ENCODE measurements at places on chromosomes 2 and 18.

DNA sequence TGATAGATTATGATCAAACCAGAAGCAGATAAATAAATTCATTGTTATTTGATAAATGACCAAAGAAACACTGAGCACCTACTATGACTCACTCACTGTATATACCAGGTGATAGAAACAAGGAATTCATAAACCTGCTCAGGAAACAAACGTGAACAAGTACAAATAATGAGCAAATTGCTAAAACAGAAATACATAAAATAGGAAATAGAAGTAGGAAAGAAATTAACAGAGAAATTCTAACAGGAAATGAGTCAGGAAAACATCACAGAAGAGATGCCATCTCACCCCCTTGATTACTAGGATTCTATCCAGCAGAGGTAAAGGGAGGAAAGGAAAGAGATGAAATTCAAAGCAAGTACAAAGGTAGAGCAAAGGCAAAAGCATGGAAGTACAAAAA lies 31.3 kb downstream of the EXOC6B start:
- no peak for DNase-seq

DNA sequence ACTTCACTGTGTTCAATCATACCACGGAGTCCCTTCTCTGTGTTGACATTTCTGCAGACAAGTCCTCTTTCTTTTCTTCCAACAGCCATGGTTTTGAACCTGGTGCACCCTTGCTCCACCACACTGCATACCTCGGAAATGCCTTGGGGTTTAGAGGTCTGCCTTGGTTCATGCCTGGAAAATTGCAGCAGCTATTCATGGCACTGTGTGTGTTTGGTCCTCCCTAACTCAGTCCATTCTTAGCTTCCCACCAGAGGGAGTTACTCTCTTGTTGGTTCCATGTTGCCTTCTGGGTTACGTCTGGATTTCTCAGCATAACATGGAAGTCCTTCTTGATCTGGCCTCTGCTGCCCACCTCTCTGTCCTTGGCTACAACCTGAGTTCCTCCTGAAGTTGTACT lies 206.0 kb downstream of the FHOD3 start:
- DNase-seq = no peak

DNA sequence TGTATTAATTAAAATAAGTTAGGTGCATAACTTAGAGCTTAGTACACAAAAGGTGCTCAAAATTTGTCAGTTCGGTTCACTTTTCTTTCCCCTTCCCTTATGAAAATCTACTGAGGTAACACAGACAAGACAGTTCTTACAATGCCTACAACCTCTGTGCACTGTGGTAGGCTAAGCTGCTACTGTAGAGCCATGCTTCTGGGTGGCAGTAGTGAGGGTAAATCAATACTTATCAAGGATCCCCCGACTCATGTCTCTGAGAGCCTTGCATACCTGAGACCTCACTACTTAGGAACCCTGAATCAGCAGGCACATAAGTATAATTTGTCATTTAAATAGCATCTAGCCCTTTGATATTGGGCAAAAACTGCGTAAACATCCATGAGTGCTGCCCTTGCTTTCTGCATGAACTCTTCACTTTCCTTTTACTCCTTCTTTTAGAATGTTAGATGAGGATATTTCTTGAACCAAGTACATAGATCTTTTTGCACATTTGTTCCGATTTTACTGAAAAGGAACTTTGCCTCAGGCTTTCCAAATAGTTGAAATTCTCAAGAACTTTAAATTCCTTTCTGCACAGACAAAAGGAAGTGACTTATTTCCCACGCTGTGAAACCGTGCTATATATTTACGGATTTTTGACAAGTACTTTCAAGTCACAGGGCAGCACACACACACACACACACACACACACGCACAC lies 234.4 kb downstream of the TRIB2 start:
- no peak for DNase-seq

DNA sequence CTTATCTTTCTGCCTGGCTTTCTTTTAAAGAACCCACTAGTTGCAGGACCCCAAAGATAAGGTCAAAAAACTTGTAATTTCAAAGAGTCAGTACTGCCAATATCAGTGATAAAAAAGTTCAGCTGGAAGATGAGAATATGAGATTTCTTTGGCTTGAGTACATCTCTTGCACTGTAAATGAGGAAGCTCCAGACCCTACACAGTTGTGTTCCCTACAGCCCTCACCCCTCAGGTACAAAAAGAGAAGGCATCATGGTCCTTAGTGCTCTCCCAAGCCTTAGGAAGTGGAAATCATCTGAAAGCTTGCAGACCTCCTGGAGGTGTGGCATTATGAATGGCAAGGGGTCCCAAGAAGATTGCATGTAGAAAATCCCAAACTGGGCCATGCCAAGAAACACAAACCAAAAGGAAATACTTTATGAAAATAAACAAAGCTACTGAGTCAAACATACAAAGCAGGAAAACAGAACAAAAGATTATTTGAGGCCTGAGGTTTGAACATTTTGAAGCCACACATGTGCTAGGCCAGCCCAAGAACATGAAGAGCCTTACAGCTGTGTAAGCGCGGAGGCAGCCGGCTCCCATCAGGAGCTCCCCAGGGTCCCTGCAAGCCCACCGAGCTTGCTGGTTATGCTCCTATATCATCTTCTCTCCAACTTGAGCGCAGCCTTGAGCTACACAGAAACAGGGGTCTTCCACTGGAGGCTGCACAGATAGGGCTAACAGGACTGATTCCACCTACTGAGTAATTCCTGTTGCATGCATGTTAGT lies 217.0 kb downstream of the OSR1 start:
- no peak for DNase-seq

DNA sequence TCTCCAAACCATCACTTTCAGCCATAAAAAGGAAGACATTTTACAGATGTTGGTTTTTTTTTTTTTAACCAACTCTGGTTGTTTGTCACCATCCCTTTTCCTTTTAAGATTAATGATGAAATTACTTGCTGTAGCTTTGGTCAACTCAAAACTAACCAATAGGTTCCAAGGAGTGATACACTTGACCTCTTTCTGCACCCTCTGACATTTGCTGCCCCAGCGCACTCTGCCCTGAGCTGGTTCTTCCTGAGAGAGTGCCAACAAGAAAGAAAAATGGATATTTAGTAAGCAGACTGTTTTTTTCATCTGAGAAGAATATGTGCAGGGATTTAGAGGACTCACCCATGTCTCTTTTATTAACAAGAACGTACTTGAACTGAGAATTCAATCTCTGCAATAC lies 520.0 kb downstream of the TXNL1 start:
- no peak for DNase-seq

- no peak for DNase-seq
Measured at GRCh38 chr18:77086034-77086433, 46.5 kb downstream of the MBP start.

DNA sequence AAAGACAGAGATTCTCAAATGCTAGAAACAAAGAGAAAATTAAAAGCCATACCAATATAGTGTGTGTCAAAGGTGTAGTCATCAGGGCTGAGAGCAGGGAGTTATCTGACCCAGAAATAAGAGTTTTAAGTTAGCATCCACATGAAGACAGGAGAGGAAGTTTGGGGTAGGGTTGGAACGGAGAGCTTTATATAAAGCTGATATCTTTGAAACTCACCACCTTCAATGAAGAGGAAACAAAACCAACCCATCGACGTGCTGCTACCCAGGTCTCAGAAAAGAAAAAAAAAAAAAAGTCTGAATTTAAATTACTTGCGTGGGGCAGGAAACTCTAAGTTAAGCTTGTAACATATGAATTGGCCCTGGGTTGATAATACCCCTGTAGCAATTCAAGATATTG lies 42.4 kb downstream of the ARL4C start:
- no peak for DNase-seq

DNA sequence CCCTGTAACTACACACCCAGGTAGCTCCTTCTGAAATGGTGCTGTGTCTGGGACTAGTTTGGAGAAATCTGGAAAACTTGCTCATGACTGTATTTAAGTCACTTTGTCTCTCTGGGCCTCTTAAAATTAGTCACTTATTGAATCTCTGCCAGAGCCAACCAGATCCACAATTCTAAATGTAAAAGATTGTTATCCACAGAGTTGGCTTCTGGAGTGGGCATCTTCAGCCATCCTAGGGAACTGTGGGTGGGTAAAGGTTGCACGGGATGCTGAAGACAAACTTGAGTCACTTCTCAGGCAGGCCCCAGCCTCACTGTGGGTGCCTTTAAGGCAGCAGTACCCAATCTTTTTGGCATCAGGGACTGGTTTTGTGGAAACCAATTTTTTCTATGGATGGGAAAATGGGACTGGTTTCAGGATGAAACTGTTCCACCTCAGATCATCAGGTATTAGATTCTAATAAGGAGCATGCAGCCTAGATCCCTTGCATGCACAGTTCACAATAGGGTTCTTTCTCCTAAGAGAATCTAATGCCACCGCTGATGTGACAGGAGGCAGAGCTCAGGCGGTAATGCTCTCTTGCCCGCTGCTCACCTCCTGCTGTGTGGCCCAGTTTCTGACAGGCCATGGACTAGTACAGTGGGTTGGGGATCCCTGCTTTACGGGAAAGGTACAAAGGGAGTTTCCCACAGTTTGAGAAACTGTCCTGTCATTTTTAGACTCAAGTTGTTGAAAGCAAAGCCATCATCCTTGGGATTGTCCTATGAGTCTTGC lies 98.3 kb upstream of the SPRED2 start:
- DNase-seq = no peak

DNA sequence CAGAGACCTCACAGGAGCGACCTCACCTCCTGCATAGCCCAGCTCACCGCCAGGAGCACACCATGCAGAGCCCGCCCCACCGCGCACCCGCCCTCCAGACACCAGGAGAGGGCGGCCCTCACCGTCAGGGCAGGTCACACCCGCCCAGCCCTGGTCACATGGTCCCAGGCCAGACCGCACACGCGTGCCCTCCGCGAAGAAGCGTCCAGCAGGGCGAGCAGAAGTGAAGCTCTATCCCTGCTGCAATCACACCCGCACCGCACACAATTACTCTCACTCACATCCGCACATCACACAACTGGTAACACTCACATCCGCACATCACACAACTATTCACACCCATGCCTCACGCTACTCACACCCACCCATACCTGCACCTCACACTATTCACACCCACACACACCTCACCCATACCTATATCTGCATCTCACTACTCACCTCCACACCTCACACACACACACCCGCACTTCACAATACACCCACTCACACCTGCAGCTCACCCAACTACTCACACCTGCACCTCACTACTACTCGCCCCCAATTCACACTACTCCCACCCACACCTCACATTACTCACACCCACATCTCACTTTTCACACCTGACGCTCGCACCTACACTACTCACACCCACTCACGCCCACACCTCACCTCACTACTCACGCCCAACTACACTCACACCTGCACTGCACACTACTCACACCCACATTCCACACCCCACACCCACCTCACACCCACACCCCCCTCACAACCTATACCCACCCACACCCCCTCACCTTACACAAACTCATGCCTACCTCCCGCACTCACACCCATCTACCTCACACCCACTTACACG lies 242.0 kb downstream of the HDAC4 start:
- no peak for DNase-seq

DNA sequence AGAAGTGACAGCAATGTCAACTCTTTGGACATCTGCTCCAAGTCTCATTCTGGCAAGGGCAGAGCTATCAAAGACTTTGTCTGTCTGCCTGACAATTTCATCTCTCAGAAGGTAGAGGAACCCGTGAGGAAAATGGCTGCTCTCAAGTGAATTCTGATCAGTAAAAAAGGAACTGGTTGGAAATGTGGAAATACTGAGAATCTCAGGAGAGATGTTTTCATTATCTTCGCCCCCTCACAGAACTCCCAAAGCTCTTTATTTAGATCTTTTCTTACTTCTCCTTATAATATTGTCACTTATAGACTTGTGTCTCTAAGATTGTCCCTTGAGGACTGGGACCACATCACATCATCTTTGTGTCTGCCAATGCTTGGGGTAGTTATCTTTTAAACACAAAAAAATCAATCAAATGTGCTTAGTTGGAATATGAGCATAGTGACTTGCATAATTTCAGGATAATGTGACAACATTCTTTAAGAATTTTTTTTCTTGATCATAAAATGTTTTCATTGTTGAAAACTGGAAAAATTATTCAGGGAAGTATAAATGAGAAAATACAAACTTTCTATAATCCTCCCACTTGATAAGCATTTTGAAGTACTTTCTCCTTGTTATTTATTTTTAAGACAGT lies 68.2 kb upstream of the ITGB6 start:
- no peak for DNase-seq

- no peak for DNase-seq
Measured at GRCh38 chr2:71615767-71616730, 162.7 kb downstream of the DYSF start.

- no peak for DNase-seq
Measured at GRCh38 chr18:26902291-26902690, 36.8 kb upstream of the AQP4 start.
